ENCODE measurements at places on chromosomes 2 and 18. TPM values are rescaled to one million over a fixed set of nuclear protein-coding genes. Genes with fewer than 3 reads are reported as not detected.

The RAD51AP2 gene
- polyA plus RNA-seq = not detected

The IL36G gene
- not detected for polyA plus RNA-seq

The RNF25 gene
- 76.3 TPM for polyA plus RNA-seq

The LBX2 gene
- polyA plus RNA-seq = 0.76 TPM

The TMEM131 gene
- 24.4 TPM for polyA plus RNA-seq
